NCI-H345 (cell line): ENCODE measurements at places on chromosomes 3 and 15.

- DNase-seq, result no peak
Observed at GRCh38 chr3:23071296-23071695, 131.8 kb upstream of the UBE2E2 start.

DNA sequence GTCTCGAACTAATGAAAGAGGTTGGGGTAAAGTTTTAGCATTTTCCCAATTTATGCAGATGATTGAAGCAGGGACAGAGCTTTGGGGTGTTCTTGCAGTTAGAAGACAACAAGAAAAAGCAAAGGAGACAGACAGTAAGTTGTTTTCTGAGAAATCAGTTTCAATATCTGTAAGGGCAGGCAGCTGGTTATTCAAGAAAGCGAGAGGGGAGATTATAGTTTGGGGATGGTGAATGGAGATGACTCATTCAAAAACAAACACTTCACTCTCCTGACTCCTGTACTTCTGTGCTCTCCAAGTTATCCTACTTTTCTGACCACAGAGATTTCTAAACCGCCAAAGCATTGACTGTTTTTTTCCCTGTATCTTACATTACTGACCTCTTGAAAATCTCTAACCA is 352.0 kb downstream of the GAP43 start:
- peak; percentile 41 for DNase-seq

- DNase-seq, result no peak
Observed at GRCh38 chr15:33903661-33904060, 64.6 kb upstream of the CHRM5 start.

DNA sequence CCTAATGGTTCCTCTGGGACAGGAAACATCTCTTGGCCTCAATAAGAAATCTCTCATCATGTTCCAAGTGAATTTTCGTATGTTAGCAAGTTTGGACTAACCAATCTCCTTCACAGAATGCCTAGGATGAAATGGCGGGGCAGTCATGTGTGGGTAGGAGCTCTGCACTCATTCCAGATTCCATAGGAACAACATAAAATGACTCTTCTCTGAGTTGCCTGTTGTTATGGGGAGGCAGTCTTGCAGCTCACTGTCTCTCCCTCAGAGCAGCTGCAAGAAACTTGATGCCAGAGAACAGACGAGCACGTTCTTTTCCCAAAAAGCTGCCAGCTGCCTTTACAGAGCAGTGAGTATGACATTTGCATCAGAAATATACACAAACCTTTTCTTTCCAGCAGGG is 34.1 kb downstream of the SPATA12 start:
- no peak for DNase-seq

DNA sequence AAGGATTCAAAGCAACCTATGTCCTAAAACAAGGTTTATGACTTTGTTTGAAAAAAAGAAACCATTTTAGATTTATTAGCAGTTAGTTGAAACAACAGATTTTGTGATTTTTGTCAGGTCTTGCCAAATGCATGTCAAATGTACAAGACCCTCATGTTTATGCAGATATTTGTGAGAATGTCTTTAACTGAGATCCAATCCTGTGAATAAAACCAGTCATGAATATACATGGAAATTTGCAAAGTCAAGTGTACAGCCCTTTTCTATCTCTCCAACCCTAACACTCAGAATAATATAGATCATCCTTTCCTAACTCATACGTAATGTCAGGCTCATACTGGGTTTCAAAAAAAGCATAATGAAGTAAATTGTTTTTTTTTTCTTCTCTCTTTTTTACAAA is 76.4 kb downstream of the DUT start:
- no peak for DNase-seq

GRCh38 chr3:34277110-34277509 is 478.7 kb downstream of the PDCD6IP start:
- DNase-seq, result no peak

GRCh38 chr3:100581650-100582049 is 27.8 kb upstream of the ADGRG7 start:
- no peak for DNase-seq

- no peak for DNase-seq
Observed at GRCh38 chr3:8538913-8539312, 37.3 kb downstream of the LMCD1 start.

- peak; percentile 3 for DNase-seq
Observed at GRCh38 chr3:188052169-188053035, 101.6 kb upstream of the LPP start.

DNA sequence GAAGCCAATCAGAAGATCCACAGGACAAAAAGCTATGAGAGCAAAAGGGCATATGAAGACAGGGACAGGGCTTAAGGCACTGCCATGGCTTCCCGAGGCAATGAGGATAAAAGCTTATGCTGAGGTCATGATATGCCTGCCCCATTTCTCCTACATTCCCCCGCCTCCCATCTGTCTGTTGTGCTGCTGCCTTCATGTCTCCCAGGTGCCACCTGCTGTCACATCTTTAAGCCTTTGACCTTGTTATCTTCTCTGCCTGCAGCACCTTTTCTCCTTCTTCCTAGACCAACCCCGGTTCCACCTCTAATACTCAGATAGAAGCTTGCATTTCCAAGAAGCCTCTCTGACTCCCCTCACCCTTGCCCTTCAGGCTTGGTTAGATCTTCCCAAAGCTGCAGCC is 213.8 kb downstream of the ARRDC4 start:
- DNase-seq, result no peak

DNA sequence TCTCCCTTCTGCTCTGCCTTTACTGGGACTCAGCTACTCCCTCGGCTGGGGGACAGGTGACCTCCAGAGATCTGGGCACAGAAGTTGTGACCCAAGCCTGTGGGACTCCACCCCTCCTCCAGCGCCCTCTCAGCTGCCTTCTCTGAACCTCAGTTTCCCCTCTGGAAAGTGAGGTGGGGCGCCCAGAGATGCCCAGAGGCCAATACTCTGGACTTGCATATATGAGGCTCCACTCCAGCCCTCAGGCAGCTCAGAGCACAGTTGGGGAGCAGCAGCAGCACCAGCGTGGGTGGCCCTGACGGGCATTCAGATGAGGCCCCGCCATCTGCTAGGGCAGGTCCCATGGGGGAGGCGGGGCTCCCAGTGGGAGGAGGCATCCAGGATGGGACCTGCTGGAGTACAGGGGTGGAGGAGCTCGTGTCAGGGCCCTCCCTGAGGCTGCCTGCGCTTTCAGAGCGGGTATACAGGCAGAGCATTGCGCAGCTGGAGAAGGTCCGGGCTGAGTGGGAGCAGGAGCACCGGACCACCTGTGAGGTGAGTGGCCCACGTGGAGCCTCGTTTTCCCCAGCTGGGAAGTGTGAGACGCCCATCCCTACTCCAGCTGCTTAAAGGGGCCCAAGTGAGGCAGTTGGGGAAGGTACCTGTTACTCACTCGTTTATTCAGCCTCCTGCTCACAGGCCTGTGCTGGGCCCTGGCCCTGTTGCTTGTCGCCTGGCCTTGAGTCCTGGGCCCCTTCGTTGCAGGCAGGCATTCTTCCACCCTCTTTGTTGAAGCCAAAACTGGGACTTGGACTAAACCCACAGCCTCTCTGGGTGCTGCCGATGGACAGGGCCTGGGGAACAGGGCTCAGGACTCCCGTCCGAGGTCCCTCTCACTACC is 35.4 kb downstream of the PSTPIP1 start:
- DNase-seq, result no peak

GRCh38 chr3:129375099-129375498 is 53.3 kb downstream of the EFCAB12 start:
- DNase-seq, result no peak

DNA sequence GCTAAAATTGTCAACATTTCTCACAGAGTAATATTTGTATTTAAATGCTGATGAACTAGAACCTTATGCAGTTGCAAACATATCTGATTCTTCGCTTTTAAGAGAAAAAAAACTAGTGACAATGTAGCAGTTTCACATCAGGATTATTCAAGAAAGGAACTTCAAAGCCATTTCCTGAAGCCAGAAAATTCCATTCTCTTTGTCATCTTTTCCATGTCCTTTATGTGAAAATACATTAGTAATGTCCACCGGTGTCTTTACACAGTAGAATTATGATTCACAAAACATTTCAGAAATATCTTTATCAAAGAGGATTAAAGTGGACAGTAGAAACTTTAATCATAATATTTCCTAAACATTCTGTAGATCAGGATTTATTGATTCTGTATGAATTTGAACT is 12.7 kb upstream of the LXN start:
- DNase-seq, result no peak

DNA sequence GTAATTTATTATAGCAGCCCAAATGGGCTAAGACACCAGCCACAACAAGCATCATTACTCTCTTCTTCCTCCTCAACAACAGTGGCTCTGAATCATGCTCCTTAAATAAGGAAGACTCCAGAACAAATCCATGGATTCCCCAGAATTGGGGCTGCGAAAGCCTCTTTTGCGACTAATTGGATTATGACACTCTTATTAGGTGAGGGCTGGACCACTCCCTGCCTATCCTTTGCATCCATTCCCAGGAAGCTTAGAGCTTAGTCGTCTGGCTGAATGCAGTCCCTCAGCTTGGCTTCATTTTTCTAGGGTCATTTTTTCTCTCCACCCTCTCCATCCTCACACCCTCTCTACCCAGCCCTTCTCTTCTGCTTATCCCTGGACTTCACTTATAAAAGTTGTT is 227.7 kb downstream of the ZNF621 start:
- no peak for DNase-seq

DNA sequence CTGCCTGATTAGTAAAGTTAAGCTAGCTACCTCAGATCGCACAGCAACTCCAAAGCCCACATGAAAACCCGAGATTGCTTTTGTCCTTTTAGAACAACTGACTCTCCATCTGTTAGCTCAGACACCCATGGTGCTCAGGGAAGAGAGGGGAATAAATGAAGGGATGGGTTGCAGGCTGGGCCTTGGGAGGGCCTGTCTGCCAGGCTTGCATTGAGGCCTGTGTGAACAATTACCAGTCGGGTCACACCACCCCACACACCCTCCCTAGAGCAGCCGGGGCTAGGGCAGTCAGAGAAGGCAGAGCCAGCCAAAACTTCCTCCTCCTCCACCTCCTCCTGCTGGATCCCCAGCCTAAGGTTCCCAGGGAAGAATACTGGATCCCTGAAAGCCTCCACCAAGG is 8.8 kb upstream of the PRKAR2A start:
- no peak for DNase-seq

DNA sequence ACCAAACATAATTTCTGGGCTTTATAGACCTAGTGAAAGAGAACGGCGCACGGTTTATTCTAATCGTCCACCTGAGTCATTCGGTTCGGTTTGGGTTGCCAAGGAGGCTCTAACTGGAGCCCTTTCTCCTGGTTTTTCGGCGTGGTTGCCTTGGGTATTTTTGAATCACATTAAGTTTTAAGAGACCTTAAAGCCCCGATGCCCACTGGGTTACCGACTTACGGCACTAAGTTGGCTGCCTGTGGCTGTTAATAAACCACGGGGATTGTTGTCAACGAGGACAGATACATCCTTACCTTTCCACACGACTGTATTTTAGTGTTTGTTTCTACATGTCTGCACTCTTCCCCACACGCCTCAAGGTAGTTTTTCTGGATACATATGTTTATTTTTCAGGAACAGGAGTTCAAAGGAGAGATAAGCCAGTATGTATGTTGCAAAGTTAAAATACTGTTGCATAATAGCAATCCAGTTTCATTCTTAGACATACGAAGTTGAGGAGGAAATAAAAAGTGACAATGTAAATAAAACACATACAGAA is 1.2 kb upstream of the ANP32A start:
- peak; percentile 18 for DNase-seq

GRCh38 chr3:183498634-183499033 is 56.9 kb downstream of the KLHL6 start:
- DNase-seq, result no peak

- DNase-seq, result no peak
Observed at GRCh38 chr3:4830586-4830914, 148.7 kb upstream of the BHLHE40 start.

DNA sequence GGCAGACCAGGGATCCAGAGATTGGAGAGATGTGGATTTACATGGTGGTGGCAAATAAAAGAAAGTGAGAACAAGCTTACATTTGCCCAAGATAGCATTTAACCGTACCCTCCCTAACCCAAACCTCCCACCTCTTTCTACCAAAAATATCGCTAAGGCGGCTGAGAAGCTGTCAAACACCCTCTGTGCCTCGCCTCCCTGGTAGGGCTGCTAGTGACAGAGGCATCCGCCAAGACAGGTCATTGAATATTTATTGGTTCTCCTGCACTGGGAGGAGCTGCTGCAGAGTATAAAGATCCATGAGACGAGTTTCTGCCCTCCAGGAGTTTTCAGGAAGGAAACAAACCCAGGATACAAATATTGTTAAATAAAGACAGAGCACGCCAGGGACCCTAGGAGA is 107.3 kb upstream of the TMC3 start:
- no peak for DNase-seq

- DNase-seq, result no peak
Observed at GRCh38 chr3:63096248-63097058, 181.7 kb upstream of the SYNPR start.

- DNase-seq, result no peak
Observed at GRCh38 chr3:28103861-28104260, 137.6 kb upstream of the CMC1 start.

DNA sequence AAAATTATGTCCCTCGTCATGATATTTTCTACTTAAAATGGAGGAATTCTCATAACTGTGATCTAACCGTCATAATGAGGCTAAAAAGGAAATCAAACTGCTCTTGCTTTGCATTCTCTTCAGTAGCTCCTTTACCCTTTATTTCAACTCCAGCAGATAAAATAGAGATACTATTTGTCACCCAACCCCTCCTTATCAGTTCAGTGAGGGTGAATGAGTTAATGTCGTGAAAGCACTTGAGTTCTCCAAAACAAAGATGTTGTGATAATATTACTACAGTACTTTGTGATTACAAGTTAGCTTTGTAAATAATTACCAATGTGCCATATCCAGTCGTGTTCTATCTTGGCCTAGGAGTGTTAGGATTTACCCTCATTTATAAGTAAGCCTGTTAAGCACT is 63.4 kb upstream of the ANKRD28 start:
- DNase-seq, result no peak

DNA sequence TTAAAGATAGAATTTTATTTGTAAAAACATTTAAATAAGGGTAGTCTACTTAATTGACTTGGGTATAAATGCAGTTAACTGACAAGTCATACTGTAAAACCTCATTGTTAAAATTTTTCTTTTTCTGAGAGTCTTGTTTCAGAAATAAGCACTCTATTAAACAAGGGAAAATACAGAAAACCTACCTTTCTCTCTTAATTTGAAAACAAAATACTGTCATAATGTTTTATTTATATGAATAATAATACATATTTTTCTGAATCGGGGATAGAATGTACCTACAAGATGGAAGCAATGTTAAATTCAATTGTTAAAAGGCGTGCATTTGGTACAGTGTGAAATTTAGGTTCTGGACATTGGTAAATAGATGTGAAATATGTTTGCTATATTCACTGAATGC is 17.8 kb downstream of the ZIC1 start:
- DNase-seq, result no peak

- DNase-seq, result no peak
Observed at GRCh38 chr15:98610991-98611390, 37.3 kb upstream of the IGF1R start.

GRCh38 chr3:128369121-128369703 is 97.5 kb downstream of the DNAJB8 start:
- DNase-seq, result no peak
